ENCODE measurements at places on chromosomes 5 and 9. TPM values are rescaled to one million over a fixed set of nuclear protein-coding genes. Genes with fewer than 3 reads are reported as not detected.

GRCh38 chr5:8347984-8348383 is 479.0 kb downstream of the MTRR start:
- no peak for DNase-seq
- no peaks in the 10 kb centered on the region for H3K36me3 ChIP-seq
- no peaks in the 10 kb centered on the region for H3K27me3 ChIP-seq
- H3K4me1 ChIP-seq: no peaks in the 10 kb centered on the region
- H3K4me3 ChIP-seq: no peak overlapping the region

DNA sequence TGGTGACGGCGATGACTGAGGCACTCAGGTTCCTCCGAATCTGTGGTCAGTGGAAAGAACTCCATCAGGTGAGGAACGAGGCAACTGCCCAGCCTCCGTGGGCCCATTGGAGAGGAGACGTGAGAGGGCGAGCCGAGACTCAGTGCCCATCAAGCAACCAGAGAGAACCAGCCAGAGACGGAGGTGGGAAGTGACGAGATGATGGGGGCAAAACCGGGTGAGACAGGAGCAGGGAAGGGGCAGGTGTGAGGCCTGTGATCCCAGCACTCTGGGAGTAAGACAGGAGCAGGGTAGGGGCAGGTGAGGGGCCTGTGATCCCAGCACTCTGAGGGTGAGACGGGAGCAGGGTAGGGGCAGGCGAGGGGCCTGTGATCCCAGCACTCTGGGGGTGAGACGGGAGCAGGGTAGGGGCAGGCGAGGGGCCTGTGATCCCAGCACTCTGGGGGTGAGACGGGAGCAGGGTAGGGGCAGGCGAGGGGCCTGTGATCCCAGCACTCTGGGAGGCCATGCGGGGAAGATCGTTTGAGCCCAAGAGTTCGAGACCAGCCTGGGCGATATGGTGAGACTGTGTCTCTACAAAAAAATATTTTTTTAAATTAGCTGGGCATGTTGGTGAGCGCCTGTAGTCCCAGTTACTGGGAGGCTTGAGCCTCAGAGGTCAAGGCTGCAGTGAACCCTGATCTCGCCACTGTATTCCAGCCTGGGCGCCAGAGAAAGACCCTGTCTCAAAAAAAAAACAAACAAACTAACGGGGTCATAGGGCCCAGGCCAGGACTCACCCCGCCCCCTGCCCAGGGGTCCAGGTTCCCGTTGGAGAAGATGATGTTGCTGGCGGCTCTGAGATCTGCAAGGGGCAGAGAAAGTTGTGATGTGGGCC is 3.4 kb downstream of the DPP7 start:
- H3K4me1 ChIP-seq: no peaks in the 10 kb centered on the region
- H3K27me3 ChIP-seq: no peaks in the 10 kb centered on the region
- no peak for DNase-seq
- peaks cover 33% of the 10 kb centered on the region for H3K36me3 ChIP-seq

DNA sequence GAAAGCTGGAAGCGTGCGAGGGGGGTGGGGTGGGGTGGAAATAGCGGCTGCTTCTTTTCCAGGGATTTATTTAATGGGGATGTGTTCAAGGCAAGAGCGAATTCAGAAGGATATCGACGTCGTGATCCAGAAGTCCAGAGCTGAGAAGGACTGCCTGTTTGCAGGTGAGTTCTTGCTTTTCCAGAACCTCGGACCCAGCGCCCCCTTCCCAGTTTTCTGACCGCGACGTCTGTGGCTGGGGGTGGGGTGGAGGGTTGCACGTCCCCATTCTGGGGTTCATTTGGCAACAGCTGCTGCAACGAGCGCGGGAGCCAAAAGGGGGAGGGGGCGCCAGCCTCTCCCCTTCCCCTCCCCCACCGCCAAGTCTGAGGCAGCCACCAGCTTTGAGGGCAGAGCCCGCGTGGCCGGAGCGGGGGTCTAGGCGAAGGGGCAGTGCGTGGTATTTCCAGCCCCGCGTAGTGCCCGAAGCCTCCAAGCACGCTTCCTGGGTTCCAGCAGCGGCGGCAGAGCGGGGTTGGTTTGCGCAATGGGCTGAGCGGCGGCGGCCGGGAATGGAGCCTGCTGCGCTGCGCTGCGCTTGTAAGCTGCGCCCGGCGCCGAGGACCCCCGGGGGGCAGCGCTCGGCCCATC is 701 bp downstream of the PARP8 start:
- peak overlapping the region; percentile 91 for H3K4me3 ChIP-seq
- no peaks in the 10 kb centered on the region for H3K4me1 ChIP-seq
- DNase-seq: peak; percentile 63

DNA sequence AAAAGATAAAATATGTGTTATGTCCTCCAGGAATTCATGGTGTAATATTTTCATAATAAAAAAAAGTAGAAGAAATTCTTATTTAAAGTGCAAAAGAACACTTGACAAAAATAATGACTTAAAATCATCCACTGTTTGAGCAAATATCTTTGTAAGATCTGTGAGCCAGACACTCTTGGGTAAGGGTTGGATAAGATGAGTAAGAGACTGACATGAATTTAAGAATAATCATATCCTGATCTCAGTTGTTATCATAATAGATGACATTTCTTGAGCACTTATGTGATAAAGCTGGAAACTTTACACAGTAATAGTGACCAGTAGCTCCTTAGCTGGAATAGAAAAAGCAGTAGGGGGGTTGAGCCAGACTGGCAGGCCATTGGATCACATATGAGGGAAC is 40.0 kb upstream of the ADRB2 start:
- no peaks in the 10 kb centered on the region for H3K27me3 ChIP-seq
- H3K27ac ChIP-seq: no peak overlapping the region
- no peak overlapping the region for H3K4me3 ChIP-seq
- DNase-seq: no peak

DNA sequence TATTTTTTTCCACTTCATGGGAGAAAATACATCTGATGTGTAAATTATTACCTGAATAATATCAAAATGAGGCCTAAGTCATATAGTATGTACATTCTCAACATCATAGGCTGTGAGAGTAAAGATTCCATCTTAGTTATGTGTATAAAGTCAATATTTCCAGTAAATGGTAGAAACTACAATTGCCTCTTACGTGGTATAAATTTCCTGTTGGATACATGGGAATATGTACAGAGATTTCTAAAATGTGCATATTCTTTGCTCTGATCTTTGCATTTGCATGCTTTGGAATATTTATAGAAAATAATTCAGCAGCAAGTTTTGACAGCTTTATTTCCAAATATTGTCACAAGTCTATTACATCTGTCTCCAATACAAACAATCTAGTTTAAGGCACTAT is 78.8 kb downstream of the GABRB2 start:
- H3K27ac ChIP-seq: no peak overlapping the region
- no peak for DNase-seq
- H3K36me3 ChIP-seq: no peaks in the 10 kb centered on the region
- H3K4me3 ChIP-seq: no peak overlapping the region
- H3K27me3 ChIP-seq: no peaks in the 10 kb centered on the region
- no peaks in the 10 kb centered on the region for H3K4me1 ChIP-seq

GRCh38 chr5:143398451-143399237 is 4.8 kb downstream of the NR3C1 start:
- peaks cover 2% of the 10 kb centered on the region for H3K4me1 ChIP-seq
- H3K27ac ChIP-seq: peak overlapping the region; percentile 90
- DNase-seq: peak; percentile 40
- H3K4me3 ChIP-seq: peak overlapping the region; percentile 89
- H3K27me3 ChIP-seq: no peaks in the 10 kb centered on the region

DNA sequence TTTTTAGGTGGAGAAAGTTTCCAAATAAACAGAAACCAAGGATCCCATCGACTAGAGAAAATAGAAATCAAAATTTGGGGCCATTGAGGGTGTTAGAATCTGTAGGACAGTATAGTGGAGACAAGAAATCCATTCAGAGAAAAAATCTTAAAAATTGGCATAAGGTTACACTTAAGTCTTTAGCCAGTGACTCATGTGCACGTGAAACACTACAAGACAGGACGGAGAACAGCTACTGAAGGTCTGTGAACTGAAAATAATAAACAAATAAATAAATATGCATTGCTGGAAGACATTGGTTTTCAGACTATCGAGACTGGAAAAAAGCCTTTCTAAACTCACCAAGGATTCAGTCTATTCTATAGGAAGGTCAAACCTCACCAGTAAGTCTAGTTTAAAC is 1955.5 kb downstream of the MAT2B start:
- H3K36me3 ChIP-seq: no peaks in the 10 kb centered on the region
- no peaks in the 10 kb centered on the region for H3K4me1 ChIP-seq
- no peaks in the 10 kb centered on the region for H3K27me3 ChIP-seq
- no peak overlapping the region for H3K4me3 ChIP-seq

DNA sequence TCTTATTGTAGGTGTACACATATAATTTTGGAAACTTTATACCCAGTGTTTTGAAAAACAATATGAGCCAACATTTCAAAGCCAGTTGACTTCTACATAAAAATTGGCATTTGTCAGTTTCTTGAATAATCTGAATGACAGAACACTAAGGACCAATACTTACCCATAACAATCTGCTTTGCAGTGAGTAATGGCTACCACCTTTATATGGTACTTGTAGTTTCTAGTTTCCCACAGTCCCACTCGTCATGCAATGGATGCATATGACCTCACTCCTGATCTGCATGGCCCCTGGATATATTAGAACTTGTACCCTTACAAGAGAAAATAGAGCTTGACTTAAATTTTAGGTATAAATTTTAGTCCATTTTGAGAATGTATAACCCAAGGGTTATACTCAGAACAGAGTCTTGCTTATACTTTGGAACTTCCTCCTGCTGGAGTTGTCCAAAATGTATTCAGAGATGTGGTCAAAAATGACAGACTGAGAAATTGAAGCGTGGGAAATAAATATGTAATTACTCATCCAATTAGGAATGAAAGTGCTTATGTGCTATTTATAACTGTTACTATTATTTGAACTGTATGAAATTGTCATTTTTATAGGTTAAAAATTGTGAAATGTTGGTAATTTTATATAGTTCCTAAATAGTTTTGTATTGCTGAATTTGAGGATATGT is 19.5 kb downstream of the XRCC4 start:
- no peak for DNase-seq
- no peak overlapping the region for H3K4me3 ChIP-seq
- no peaks in the 10 kb centered on the region for H3K27me3 ChIP-seq
- no peaks in the 10 kb centered on the region for H3K36me3 ChIP-seq
- peaks cover 11% of the 10 kb centered on the region for H3K4me1 ChIP-seq
- no peak overlapping the region for H3K27ac ChIP-seq

DNA sequence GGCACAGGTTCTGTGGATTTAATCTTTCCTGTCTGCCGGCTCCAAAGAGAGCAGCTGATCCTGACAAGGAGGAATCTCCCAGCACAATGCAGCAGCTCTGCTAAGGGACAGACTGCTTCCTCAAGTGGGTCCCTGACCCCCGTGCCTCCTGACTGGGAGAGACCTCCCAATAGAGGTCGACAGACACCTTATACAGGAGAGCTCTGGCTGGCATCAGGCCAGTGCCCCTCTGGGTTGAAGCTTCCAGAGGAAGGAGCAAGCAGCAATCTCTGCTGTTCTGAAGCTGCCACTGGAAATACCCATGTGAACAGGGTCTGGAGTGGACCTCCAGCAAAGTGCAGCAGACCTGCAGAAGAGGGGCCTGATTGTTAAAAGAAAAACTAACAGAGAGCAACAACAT is 630.2 kb upstream of the FTMT start:
- no peaks in the 10 kb centered on the region for H3K36me3 ChIP-seq
- no peaks in the 10 kb centered on the region for H3K4me1 ChIP-seq
- DNase-seq: no peak
- no peak overlapping the region for H3K27ac ChIP-seq

GRCh38 chr9:133932181-133932580 is 59.9 kb downstream of the VAV2 start:
- peak; percentile 55 for DNase-seq
- peaks cover 2% of the 10 kb centered on the region for H3K36me3 ChIP-seq
- peaks cover 10% of the 10 kb centered on the region for H3K4me1 ChIP-seq

DNA sequence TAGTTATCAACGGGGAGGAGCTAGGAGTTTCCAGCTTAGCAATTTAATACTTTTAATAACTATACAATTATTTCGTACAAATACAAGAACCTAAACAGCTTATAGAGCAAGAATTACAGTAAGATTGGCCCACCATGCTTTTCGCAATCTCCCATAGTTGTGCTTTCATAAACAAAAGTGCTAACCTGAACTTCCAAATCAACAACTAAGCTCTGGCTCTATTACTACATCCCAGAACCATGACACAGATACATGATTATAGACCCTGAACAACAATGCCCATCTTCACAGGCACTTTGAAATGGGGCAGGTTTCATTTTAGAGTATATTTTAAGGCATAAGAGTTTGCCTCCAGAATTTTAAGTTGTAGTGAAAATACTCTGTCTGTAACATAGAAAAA is 203.5 kb downstream of the DMRTA1 start:
- no peak overlapping the region for H3K27ac ChIP-seq
- H3K27me3 ChIP-seq: no peaks in the 10 kb centered on the region
- H3K36me3 ChIP-seq: no peaks in the 10 kb centered on the region
- no peak for DNase-seq
- no peak overlapping the region for H3K4me3 ChIP-seq

- no peak for DNase-seq
- no peak overlapping the region for H3K27ac ChIP-seq
- H3K27me3 ChIP-seq: no peaks in the 10 kb centered on the region
Observed at GRCh38 chr5:170819824-170820223, 36.3 kb downstream of the GABRP start.

DNA sequence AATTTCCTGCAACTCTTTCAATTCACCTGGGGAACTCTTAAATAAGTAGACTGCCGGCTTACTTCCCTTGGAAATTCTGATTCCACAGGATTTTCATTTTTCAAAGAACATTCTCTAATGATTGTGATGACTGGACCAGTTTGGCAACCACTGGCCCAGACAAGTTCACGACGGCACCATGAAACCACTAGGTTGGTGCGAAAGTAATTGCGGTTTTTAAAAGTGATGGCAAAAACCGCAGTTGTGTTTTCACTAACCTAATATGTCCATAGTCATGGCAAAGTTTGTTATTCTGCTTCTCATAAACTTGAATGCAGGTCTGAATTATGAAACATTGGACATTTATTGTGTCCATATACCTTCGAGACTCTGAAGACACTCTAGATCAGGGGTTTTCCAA is 317.2 kb downstream of the IRX1 start:
- H3K27me3 ChIP-seq: no peaks in the 10 kb centered on the region
- no peaks in the 10 kb centered on the region for H3K4me1 ChIP-seq
- DNase-seq: no peak
- no peak overlapping the region for H3K4me3 ChIP-seq
- no peaks in the 10 kb centered on the region for H3K36me3 ChIP-seq
- H3K27ac ChIP-seq: no peak overlapping the region

PGM5 gene
- total RNA-seq: 113 TPM

C9orf153 gene
- 0.51 TPM for total RNA-seq

MIGA2 gene
- total RNA-seq: 23.3 TPM

ROPN1L gene
- 0.17 TPM for total RNA-seq

IL4 gene
- not detected for total RNA-seq

Data from fibroblast of lung (primary cell).